T-helper 1 cell (primary cell): ENCODE measurements at places on chromosomes 2 and 18.

GRCh38 chr2:70124983-70125480, 37.8 kb downstream of the PCBP1 start:
- peak; percentile 43 for DNase-seq

GRCh38 chr2:59236723-59237122, 995.6 kb upstream of the FANCL start:
- no peak for DNase-seq

DNA sequence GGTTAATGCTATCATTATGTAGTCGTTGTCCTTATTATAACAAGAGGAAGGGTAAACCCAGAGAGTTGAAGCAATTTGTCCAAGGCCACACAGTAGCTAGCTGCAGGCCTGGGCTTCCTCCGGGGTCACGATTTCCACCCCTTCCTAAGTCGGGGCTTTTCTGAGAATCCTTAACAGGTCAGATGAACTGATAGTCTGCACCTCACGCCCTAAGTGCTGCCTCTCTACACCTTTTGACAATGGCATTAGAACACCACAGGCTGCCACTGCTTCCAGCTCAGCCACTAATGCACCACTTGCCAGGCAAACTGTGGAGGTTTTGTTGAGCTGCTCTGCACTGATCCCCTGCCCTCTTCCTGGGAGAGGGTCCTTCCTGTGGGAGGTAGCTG, 37.7 kb downstream of the FOSL2 start:
- DNase-seq: no peak

GRCh38 chr2:1598800-1599199, 145.5 kb downstream of the PXDN start:
- DNase-seq: no peak

- DNase-seq: no peak
These were observed 85.8 kb downstream of the LIPG start for GRCh38 chr18:49647496-49648168.

DNA sequence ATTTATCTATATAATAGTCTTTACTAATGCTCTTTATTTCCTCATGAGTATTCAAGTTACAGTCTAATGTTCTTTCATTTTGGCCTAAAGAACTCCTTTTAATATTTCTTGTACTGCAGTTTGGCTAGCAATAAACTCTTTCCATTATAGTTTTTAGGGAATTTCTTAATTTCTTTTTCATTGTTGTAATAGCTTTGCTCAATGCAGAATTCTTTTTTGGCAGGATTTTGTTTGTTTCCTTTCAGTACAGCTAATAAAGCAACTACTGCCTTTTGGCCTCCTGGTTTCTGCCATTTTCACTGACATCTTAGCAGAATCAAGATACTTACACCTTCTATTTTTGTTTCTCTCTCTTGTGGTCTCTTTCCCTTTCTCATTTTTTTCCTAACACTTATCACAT, 390.4 kb upstream of the RGPD4 start:
- no peak for DNase-seq

- no peak for DNase-seq
These were observed 167.0 kb downstream of the AFF3 start for GRCh38 chr2:99975386-99975785.

- DNase-seq: no peak
These were observed 93.9 kb downstream of the TTC32 start for GRCh38 chr2:19807866-19808265.

DNA sequence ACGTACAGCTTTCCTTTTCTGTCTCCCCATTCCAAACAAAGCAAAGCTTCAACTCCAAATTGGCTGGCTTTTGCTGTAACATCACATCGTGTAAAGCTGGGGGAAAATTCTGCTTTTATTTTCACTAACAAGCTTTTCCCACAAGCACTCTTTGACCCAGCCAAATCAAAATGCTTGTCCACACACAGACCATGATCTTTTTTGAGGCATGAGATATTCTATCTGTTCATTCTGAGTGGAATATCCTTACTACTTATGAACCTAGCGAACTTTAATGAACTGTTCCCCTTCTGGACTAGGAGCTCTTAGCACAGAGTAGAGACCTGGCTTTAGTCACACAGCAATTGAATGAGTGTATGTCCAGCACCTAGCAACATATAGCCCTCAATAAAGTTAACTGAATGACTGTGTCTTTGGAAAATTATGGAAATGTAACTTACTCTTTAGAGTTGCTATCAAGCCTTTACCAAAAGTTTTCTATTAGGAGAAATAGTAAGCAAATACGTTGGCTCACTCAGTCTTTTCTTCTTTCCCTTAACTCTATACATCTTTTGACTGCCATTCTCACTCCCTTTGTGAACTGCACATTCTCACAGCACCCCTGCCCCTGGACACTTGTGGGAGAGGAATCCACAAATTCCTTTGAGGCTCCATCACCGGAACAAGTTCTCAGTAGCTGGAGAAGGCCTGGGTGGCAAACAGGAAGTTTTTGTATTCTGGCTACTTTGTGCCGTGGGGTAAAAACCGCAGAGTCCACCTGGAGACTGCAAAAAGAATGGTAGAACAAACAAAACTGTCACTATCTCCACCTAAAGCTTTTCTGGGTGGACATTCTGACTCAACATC, 1.3 kb upstream of the UBE2E3 start:
- DNase-seq: no peak

DNA sequence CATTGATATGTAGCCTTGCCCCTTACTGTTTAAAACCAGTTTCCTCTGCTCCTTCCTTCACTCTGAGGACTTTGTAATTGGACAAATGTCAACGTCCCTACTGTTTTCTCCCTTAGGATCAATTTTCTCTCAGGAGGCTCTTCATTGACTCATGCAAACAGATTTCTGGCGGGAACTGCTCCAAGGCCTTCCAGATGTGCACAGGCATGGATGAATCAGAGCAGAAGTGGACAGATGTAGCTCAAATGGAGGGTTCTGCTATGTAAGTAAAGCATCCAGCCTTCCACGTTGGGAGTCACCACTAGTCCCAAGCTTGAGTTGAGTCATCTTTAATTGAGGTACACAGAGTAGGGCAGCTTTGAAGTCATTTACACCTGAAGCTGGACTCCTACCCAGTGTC, 34.1 kb upstream of the ZDBF2 start:
- DNase-seq: no peak

- DNase-seq: no peak
These were observed 390.3 kb upstream of the MYT1L start for GRCh38 chr2:2721296-2721835.

DNA sequence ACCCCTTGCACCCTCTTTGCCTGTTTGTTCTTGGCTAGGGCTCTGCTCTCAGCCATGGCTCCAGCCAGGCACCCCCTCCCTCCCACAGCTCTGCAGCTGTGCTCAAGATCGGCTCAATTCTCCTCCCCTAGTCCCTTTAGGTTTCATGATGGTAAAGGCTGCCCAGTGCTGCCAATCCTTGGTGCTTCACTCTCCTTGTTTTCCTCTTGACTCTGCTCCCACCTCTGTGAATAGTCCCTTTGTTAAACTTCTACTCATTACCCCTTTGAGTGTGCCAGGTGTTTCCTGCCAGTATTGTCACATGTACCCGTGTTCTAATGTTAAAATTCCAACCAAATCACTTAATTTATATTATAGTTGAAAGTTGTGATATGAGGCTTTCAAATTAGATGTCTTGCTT, 101.0 kb upstream of the CERS6 start:
- DNase-seq: no peak

- DNase-seq: no peak
These were observed 22.7 kb downstream of the RHOB start for GRCh38 chr2:20469595-20469994.

- DNase-seq: no peak
These were observed 115.2 kb downstream of the ACVR1 start for GRCh38 chr2:157760949-157761348.

DNA sequence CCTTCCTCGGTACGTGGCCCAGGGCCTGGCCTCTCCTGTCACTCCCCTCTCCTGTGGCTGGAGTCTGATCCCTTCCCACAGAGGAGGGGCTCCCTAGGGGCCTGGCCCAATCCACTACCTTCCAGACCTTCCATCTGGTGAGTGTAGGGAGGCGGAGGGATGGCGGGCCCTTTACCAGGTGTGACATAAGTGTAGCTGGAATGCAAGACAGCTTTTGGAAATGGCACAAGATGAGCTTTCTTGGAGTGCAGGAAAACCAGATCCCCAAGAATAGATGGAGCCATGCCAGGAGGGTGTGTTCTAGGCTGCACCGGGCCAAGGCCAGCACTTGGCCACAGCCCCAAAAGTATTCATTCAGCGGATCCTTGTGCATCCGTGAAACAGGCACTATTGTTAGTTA, 30.1 kb downstream of the IGFBP5 start:
- no peak for DNase-seq

DNA sequence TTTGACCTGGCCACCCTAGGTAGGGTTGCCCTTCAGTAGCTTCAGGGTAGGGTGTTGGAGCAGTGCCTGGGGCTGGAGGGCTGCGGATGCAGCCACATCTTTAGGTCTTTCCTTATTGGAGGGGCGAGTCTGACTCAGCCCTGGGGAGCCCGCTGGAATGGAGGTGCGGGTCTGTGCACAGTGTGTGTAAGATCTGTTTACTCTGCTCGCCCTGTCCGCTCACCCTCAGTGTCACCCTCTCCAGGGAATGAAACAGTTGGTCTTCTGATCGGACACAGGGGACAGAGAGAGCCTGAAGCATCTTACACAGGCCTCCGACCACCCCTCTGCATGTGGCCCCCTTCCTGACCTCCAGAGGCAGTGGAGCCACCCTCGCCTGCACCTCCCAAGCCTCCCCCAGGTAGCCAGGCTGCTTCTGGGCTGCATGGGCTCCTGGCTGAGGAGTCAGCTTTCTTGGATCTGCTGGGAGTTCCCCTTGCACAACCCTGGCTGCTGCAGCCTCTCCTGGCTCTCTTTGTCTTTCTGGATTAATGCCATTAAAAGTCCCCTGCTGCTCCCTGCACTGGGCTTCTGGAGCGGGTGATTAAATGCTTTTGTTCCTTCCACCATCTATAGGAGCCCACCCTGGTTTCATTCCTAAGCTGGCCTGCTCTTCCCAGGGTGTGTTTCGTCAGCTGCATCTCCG, 82.6 kb downstream of the ASB1 start:
- DNase-seq: no peak

DNA sequence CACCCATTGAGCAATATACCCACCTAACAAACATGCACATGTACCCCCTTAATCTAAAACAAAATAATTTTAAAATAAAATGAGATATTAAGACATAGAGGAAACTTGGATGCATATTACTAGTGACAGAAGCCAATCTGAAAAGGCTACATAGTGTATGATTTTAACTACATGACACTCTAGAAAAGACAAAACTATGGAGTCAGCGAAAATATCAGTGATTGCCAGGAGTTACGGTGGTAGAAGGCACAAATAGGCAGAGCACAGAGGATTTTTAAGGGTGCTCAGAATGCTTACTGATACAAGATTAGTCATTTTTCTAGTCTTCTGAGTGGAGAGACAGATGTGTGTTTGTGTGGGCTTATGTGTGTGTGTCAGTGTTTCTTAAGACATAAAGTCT, 656.6 kb downstream of the NR4A2 start:
- DNase-seq: no peak

DNA sequence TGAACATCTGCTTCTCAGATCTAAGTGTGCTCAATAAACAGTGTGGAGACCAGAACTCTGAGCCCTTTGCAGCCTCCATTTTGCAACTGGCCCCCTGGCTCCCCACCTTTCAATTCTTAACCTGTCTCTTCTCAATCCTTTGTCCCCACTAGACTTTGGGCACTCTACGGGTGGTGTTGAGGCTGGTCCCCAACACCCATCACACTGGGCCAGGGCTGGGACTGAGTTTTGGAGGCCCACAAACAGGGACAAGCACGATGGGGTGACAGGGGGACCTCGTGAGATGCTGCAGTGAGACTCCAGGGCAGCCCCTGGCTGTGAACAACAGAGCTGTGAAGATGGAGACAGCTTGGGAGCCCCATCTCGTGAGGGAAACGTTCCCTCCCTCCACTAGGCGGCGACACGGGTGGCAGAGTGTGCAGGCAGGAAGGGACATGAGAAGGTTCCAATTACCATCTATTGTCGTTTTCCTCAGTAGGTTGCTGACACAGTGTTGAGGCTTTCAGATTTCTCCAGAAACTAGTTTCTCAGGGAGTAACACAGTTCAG, 1.2 kb downstream of the ANKMY1 start:
- peak; percentile 36 for DNase-seq

- DNase-seq: no peak
These were observed 5.4 kb downstream of the CACNB4 start for GRCh38 chr2:152093464-152093863.

DNA sequence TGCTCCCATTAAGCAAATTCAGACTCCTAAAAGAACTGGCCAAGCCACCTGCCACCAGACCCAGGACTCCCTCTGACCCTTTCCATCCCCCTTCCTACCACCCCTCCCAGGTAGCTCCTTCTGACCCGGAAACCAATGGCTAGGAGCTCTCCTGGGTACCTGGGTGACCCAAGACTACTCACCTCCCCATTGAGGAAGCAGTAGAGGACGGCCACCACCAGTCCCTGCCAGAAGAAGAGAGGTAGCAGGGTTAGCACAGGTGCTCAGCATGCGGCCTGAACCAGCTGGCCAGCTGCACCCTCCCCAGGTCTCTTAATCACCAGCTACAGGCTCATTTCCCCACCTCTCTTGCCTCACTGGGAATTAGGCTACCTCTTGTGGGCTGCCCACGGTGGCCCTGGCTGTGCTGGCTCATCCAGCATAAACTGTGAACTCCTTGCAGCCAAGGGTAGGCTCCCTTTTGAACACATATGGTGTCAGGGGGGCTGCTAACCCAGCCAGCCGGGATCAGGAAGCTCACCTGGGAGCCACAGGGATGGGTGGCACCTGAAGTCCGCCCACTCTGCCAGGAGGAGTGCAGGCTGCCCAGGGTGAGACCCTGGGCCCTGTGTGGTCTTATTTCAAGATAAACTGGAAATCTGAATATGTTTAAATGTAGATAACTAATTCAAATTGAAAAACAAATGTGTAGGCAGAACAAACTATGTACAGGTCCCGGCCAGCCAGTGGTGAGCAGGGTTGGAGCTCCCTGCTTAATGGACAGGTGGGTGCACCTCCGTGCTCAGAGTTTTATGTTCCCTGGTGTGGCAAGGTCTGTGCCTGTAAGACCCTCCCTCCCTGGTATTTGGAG, 9.9 kb downstream of the TMEM37 start:
- no peak for DNase-seq

GRCh38 chr2:97754690-97755346, 41.4 kb downstream of the ZAP70 start:
- no peak for DNase-seq

- DNase-seq: no peak
These were observed 380.2 kb downstream of the TXNL1 start for GRCh38 chr18:56258178-56258577.

DNA sequence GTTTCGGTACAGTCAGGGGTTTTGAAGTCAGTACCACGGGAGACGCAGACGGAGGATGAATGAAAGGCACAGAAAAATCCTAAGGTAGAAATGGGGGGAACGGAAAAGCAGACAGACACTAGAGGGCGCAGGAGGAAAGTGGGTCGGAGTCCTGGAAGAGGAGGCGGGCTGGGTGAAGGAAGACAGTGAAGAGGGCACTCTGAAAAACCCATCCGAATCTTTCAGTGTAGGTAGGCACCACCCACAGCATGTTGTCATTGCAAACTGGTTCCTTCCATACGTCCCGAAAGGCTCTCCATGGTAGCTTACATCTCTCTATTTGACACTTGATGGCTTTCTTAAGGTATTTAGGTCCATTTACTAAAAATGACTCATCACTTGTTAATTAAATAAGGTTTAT, 18.5 kb upstream of the ZNF236 start:
- DNase-seq: peak; percentile 58
